Activated T-cell treated with anti-CD3 and anti-CD28 coated beads, Interleukin-2, amount 50 U/mL, for 4 hours (primary cell): ENCODE measurements at places on chromosomes 4 and X. TPM values are rescaled to one million over a fixed set of nuclear protein-coding genes. Genes with fewer than 3 reads are reported as not detected.

Gene TBX22
- not detected for total RNA-seq

Gene PRKG2
- total RNA-seq = 0.32 TPM

Gene RRH
- 0.26 TPM for total RNA-seq

Gene FHDC1
- total RNA-seq = not detected

Gene EFHC2
- not detected for total RNA-seq

Gene TCEAL7
- not detected for total RNA-seq

Gene GBA3
- total RNA-seq = not detected

Gene RASGEF1B
- total RNA-seq = 24.5 TPM

Gene CYSLTR1
- total RNA-seq = 2.3 TPM

Gene CFAP299
- total RNA-seq = not detected

Gene DCAF12L1
- total RNA-seq = not detected

DNA sequence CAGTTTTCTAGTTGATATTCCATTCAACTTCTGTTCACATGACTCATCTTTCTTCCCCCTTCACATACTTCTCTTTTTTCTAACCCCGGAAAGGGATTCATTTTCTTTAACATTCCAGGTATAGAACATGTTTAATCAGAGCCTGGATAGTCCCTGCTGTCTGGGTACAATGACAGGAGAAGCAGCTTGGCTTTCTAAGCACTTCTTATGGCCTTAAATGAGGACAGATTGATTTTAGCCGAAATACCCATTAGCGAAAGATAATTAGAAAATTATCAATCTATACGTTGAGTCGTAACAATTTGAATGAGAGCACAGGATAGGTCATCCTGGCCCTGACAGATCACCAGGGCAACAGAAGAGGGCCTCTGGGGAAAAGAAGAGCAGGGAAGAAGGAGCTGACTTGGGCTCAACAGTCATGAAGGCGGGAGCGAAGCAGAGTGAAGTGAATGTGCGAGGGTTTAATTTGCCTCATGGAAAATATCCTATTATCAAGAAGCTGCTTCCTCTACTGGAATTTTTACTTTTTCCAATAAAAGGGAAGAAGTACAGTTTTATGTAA, 62.2 kb downstream of the PPP1R2C start:
- DNase-seq = no peak

- DNase-seq = no peak
Observed at GRCh38 chrX:153564047-153564606, 34.8 kb downstream of the CCNQ start.

GRCh38 chr4:8046925-8047541, 107.4 kb upstream of the AFAP1 start:
- peak; percentile 12 for DNase-seq

DNA sequence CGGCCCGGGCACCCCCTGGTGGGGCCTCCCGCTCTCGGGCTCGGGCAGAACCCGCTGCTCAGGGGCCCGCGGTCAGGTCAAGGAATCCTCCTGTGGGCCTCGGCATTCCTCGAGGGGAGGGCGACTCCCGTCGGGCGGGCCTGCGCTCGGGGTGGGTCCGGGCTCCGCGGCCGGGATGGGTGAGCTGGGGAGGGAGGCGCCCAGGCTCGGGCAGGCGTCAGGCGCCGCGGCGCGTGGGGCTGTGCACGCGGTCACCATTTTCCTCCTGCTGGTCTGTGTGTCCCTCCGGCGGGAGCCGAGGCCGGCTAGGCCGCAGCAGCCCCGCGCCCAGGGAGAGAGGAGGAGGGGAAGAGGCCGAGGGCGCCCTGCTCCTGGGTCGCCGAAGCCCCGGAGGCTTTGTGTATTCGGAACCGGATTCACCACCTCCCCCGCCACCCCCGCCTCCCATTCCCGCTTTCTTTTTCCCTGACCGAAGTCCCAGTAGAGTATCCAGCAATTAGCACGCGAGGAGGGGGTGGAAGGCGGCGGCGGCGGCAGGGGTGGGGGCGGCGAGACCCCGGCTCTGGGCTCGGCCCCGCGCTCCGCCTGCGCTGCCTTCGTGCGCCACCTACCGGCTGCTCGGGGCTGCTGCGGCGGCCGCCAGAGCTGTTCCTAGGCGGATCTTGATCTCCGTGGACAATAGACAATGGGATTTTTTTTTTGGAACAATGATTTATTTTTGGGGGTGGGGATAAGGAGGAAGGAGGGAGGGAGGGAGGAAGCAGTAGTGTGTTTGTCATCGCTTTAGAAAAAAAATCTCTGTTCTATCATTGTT, 99.0 kb upstream of the MAML3 start:
- peak; percentile 67 for DNase-seq

DNA sequence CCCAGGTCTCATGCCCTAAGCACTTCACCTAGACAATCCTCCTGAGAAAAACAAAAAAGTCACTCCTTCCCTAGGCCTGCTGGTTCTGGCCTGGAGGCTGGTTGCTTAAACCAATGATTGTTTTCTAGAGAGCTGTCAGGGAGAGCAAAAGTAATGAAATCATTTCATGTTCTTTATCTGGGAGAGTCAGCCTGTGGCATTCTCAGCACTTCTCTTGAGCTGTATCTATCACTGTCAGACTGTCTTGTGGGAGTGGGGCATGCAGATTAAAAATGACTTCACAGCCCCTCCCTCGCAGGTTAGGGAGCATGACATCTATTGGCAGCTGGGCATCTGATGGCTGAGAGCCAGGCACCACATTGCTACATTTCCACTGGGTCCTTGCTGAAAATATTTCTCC, 20.4 kb upstream of the TMEM154 start:
- DNase-seq = no peak

- no peak for DNase-seq
Observed at GRCh38 chr4:140137671-140138070, 16.3 kb downstream of the MAML3 start.

DNA sequence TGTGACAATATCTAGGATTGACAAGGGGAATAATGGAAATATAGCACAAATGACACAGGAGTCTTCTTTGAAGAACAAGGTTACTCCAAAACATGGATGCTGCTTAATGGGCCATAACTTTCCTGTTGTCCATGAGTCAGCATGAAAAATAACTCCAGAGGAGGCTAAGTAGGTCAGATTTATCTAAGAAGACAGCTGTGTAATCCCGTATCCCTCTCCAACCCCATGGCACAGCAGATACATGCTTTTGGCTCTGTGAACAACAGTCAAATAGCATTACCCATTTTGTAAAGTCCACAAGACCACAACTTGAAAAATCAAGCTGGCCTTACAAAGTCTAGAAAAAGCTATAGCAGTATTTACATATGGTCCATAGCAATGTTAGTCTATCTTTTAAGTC, 2.1 kb upstream of the TMEM131L start:
- DNase-seq = no peak

DNA sequence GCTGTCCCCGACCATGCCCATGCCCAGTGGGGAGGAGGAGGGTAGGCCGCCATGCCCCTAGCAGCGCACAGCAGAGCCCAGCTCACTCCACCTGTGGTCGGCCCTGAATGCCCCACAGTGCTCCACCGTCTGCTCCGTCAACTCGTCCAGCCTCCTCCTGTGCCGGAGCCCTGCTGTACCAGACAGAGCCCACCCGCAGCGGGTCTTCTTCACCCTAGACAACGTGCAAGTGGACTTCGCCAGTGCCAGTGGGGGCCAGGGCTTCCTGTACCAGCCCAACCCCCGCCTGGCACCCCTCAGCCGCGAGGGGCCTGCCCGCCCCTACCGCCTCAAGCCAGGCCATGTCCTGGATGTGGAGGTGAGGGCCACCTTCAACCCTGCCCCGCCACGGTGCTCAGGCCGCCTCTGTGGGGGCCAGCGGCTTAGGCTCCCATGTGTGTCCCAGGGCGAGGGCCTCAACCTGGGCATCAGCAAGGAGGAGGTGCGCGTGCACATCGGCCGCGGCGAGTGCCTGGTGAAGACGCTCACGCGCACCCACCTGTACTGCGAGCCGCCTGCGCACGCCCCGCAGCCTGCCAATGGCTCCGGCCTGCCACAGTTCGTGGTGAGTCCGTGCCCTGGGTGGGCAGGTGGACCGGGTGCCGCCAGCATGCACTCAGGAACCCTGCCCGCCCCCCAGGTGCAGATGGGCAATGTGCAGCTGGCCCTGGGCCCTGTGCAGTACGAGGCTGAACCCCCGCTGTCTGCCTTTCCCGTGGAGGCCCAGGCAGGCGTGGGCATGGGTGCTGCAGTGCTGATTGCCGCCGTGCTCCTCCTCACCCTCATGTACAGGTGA, 6.9 kb upstream of the SRPK3 start:
- no peak for DNase-seq

- no peak for DNase-seq
Observed at GRCh38 chr4:154529728-154530519, 20.3 kb downstream of the PLRG1 start.

GRCh38 chr4:124343661-124344171, 368.8 kb downstream of the ANKRD50 start:
- no peak for DNase-seq

- DNase-seq = no peak
Observed at GRCh38 chr4:98026362-98026761, 116.9 kb downstream of the STPG2 start.

- no peak for DNase-seq
Observed at GRCh38 chr4:12379191-12379590, 950.5 kb upstream of the HS3ST1 start.

- DNase-seq = no peak
Observed at GRCh38 chr4:122661176-122662160, 40.6 kb upstream of the IL21 start.

GRCh38 chrX:88586317-88586716, 160.7 kb upstream of the CPXCR1 start:
- DNase-seq = no peak

- DNase-seq = no peak
Observed at GRCh38 chr4:185395238-185395955, at the start of gene LRP2BP. TSS of gene LRP2BP (minus strand) at chr4:185395924. CDS start at chr4:185378186, 17,738 bp downstream.

DNA sequence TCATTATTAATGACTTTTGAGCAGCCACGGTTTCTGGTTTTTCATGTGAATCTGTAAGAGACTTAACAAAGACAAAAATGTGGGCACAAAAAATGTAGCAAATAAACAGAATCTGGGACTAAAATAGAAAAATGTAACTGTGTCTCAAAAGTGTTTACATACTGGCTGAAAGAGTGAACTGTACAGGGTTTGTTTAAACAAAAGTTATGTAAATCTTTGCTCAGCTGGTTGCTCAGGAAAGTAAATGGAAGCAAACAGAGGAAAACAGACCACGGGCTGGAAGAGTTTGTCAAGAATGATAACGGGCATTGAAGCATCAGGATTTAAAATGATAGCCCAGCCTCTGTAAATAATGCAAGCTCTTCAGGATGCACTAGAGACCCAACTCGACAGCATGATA, 921.8 kb upstream of the FTHL17 start:
- no peak for DNase-seq

GRCh38 chr4:70946939-70947338, 44.8 kb downstream of the MOB1B start:
- no peak for DNase-seq

DNA sequence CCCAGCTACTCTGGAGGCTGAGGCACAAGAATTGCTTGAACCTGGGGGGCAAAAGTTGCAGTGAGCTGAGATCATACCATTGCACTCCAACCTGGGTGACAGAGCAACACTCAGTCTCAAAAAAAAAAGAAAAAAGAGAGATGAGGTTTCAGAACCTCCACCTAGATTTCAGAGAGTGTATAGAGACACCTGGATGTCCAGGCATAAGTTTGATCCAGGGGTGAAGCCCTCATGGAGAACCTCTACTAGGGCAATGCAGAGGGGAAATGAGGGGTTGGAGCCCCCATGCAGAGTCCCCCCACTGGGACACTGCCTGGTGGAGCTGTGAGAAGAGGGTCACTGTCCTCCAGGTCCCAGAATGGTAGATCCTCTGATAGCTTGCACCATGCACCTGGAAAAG, 92.8 kb upstream of the HSD17B10 start:
- DNase-seq = no peak

GRCh38 chrX:154495472-154495922, 5.1 kb upstream of the SLC10A3 start:
- no peak for DNase-seq

DNA sequence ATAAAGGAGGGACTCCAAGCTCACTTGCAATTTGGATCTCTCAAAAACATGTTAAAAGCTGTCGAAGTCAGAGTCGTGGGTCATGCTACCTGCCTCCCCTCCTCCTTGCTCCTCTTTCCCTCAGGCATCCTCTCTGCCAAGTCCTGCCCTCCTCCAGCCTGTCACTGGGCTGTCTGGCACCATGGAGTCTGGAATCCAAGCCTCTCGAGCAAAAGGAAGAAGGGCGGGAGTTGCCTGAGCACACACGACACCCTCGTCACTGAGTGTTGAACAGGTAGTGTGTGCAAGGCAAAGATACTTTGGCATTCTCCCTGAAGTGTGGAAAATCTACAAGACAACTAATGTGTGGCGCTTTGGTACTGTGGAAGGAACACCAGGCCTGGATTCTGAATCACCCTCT, 62.2 kb downstream of the HAUS3 start:
- no peak for DNase-seq

DNA sequence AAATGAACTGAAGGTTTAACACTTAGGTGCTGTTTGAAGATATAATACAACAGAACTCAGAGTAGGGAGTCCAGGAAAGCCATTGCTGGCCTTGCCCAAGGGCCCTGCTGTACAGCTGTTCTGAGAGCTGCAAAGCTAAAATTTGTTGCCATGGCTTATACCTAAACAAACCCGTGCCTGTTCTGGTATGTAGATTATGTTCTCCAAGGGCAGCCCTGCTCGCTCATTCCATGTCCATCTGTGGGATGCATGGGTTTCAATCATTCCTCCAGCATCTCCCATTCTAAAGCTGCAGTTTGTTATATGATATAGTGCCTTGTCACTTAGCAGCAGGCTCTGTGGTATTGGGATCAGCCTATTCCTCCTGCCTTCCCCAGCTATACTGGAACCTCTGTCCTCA, 80.8 kb upstream of the BMPR1B start:
- DNase-seq = no peak

DNA sequence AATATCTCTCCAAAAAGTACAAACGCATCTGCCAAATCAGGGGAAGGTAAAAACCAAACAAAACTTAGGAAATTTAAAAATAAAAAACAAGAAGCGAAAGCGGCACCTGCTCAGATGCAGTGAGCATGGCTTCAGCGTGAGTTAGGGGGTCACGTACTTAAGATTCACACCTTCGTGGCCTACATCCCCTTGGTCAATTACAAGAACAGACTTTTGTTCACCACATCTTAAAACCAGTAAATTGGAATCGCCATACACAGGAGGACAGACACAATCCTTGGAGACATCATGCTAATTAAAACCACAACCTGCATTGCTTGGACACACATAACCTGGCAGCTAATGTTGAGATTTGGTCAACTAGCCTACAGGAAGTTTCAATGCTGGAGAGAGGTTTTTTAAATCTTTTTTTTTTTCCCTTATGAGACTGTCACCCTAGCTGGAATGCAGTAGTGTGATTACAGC, 12.5 kb upstream of the SEL1L3 start:
- no peak for DNase-seq

GRCh38 chrX:40043895-40044294, 53.9 kb downstream of the BCOR start:
- DNase-seq = no peak

DNA sequence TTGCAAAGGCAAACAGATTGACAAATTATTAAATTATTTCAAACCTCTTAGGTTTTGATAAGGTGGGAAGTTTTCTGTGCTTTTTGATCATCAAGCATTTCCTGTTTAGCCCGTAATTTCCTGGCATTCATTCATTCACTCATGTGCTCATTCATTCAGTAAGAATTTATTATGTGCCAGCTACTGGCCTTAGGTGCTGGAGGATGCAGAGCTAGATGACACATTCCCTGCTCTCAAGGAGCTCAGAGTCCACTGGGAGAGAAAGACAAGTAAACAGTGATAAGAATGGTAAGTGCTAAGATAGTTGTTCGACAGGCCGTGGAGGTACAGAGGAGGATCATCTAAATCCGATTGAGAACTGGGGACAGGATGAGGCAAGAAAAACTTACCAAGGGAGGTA, 153.0 kb downstream of the DCTD start:
- DNase-seq = no peak
